GM23248 (cell line): ENCODE measurements at places on chromosomes 12 and 14. TPM values are rescaled to one million over a fixed set of nuclear protein-coding genes. Genes with fewer than 3 reads are reported as not detected.

- no peak for DNase-seq
Measured at GRCh38 chr14:100261621-100262020, 22.7 kb downstream of the YY1 start.

DNA sequence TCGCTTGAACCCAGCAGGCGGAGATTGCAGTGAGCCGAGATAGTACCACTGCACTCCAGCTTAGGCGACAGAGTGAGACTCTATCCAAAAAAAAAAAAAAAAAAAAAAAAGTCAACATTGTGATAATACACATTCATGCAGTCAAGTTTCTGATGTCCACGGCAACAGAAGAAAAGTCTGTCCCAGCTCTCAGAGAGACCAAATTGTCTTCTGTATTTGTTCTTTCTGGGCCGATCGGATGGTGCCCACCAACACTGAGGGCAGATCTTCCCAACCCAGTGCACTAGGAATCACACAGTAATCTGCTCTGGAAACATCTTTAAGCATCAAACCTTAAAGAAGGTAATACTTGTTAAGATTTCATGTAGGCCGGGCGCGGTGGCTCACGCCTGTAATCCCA lies 31.6 kb downstream of the EAPP start:
- DNase-seq = no peak

Gene GLIPR1
- total RNA-seq = 272 and 303 TPM in 2 replicates

Gene KLRD1
- total RNA-seq = 0.11 and 0.13 TPM in 2 replicates

Gene VPS29
- 61.2 and 72.3 TPM in 2 replicates for total RNA-seq

DNA sequence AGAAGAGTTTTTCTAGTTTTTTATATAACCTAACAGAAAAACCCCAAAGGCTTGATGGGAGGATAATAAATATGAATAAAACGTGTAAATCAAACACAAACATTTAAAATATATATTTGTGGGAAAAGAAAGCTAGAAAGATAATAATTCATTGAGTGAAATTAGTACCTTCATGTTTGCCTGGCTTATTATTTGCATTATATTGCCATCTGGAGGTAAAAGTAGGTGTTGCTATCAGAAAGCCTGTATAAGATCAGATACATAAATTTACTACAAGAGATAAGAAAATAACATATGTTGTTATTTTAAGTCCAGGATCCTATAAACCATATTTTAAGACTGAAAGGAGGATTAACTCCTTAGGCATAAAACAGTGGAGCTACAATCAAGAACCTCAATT lies 77.7 kb downstream of the NTS start:
- DNase-seq = peak; percentile 18

DNA sequence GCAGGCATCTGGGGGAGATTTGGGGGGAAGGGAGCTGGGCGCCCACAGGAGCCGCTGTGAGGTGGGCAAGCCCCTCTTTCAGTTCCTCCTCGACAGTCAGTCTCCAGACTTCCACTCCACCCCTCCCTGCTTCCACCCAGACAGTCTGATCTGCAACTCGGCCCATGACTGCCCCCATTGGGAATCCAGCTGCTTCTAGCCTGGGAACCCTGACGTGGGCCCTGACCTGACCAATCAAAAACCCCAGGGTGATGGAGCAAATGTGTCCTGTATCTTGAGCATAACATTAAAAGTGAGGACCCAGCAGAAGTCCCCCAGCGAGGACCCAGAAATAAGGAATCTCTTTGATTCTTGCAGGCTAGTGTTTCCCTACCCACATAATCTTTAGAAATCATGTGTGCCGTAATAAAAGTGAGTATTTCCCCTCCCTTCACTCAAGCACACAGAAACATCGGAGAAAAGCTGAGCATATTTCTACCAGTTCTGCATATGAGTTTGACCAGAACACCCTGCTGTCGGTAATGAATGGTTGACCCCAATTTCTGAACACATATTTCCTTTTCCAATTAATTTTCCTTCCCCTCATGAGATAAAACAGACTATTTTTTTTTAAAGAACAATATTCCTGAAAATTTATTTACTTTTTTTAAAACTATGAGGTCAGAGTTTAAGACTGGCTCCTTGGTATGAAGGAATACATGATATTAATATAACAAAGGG lies 6.4 kb downstream of the SSH1 start:
- DNase-seq = peak; percentile 87

- no peak for DNase-seq
Measured at GRCh38 chr14:79783041-79783440, 428.3 kb downstream of the DIO2 start.

DNA sequence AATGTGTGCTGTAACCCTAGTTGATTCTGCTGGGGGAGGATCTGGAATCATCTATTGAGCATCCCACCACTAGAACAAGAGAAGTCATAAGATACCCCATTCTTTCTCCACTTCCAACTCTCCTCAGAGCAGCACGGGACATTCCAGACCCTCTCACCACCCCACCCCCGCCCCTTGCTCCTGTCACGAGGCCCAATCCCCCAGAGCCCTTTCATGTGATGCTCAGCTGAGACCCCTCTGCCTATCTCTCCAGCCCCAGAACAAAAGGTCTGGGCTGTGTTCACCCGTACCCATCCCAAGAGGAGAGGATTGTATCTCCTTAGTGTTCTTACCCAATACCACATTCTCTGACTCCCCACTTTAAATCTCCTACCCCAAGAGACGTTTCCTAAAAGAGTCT lies 602 bp downstream of the PMEL start:
- no peak for DNase-seq

Gene SOAT2
- total RNA-seq = not detected in 2 replicates

Gene SOX5
- not detected in 2 replicates for total RNA-seq

GRCh38 chr12:116299064-116299463 lies 21.6 kb upstream of the MED13L start:
- DNase-seq = no peak

Gene TRAF3
- total RNA-seq = 17.9 and 18.6 TPM in 2 replicates

DNA sequence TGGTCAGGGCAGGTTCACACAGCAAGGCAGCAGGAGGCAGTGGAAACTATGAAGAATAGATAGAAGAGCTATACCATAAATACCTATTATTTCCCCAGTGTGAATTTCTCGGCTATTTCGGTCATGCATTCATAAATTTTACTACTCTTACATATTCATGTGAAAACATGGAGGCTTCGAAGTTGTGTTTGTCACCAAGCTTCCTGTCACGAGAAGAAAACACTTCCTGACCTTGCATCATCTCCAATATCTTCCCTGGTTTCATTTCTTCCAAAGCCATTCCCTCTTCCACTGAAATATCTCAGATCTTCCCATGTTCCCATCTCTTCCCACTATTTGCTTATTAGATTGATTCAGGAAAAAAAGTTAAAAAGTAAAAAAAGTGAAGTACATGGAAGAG lies 80.4 kb downstream of the CPNE8 start:
- no peak for DNase-seq

DNA sequence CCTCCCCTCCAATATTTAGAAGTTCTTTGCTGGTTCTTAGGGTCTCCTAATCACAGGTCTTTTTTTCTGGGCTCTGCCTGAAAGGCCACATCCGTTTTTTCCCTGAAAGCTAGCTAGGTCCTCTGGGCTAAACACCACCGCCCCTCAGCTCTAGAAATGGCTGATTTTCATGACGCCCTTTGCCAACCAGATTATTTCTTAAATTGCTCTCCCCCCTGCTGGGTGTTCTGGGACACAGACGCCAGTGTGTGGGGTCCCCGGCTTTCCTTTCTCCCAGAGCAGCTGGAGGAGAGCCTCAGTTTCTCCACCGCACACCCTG lies 45.3 kb upstream of the ATP23 start:
- DNase-seq = peak; percentile 57

Gene MANSC1
- 2.5 and 12.2 TPM in 2 replicates for total RNA-seq

DNA sequence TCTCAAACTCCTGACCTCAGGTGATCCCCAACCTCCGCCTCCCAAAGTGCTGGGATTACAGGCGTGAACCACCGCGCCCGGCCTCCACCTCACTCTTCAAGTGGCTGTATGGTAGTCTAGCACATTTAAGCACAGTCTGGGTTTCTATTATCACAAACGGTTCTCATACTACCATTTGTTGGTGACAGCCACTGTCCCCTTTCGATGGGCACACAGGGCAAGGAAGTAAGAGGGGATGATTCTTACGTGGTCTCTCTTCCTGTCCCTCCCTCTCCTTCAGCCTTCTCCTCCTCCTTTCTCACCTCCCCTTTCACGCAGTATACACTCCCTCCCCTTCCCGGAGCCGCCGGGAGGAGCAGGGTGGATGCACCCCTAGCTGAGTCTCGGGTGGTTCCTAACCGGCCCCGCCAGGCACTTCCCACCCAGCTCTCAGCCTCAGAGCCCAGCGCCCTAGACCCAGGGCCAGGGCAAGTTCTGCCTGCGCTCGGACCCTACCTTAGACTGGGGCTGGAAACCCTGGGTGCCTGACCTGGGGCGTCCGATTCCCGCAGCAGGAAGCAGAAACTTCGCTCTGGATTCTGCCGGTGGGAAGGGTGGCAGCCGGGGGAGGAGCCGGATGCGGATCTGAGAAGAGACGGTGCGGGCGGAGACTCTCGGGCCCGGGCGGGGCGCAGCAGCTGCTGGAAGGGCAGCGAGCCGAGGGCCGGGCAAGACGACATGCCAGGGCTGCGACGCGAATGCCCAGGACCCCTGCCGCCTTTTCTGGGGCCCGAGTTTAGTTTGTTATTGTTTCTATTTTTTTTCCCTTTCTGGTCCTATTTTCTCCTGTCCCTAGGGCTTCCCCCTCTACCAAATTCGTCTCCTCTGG lies at the start of gene TEP1:
Gene TEP1 (minus strand): TSS at position 626 of the 868 bp plus-strand sequence. CDS start 5,062 bp downstream, outside the sequence.
- peak; percentile 96 for DNase-seq

GRCh38 chr12:69509308-69509736 lies 39.1 kb downstream of the FRS2 start:
- peak; percentile 64 for DNase-seq

DNA sequence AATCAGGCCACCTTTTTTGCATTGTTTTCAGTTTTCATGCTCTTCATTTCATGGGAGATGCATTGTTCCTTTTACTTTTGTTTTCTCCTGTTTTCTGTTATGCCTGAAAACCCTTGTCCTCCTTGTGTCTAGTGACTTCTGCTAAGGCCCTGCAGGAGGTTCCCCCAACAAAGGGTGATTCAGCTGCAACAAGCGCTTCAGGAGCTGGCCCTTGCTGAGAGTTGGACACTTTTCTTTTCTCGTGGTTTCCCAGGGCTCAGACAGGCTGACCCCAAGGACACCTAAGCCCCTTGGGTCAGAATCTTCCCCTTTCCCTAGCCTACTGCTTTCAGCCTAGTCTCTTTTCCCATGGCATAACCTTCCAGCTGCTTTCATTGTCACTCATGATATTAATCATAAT lies 98.9 kb downstream of the PLXNC1 start:
- DNase-seq = no peak

DNA sequence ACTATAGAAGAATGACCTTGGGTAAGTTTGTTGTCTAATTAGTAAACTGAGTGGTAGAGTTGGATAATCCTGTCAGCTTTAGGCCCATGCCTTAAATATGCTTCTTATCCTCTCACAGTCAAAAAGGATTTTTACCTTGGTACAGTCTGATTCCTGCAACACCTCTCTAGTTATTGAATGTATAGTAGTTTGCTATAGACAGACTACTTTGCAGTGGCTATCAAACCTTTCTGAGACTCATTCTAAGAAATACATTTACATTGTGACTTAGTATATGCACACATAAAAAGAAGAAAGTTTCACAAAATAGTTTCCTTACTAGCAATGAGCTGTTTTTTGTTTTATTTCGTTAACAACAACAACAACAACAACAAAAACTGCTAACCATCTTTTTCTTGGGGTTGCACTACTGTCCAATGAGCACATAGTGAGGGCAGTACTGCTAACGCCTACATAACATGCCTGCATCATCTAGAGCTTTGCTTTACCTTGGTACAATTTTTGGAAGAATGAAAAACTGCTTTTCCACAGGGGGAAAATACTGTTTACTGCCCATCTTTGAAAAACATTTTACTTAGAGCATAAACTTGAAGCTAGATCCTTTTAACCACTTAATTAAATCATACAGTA lies 28.5 kb downstream of the WNK1 start:
- DNase-seq = peak; percentile 32

Gene RTN1
- total RNA-seq = not detected in 2 replicates

DNA sequence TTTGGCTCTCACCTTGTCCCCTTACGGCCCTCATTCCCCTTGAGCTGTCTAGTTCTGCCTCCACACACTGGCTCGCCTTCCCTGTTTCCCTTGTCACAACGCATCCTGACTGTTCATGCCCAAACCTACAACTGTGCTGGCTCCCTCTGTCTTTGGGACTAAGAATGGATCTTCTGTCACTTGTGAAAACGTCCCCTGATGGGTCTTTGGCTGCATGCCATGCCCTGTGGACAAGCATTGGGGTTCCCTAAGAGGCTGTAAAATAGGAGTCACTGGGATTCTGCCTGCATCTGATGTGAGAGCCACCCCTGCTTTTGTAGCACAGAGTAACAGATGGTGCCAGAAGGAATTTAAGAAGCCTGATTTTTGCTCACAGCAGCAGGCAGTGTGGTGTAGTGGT lies 285.3 kb upstream of the CRY1 start:
- DNase-seq = no peak

GRCh38 chr14:76844223-76844622 lies 18.0 kb downstream of the LRRC74A start:
- DNase-seq = peak; percentile 65

- DNase-seq = no peak
Measured at GRCh38 chr14:56098021-56098420, 20.2 kb upstream of the PELI2 start.

DNA sequence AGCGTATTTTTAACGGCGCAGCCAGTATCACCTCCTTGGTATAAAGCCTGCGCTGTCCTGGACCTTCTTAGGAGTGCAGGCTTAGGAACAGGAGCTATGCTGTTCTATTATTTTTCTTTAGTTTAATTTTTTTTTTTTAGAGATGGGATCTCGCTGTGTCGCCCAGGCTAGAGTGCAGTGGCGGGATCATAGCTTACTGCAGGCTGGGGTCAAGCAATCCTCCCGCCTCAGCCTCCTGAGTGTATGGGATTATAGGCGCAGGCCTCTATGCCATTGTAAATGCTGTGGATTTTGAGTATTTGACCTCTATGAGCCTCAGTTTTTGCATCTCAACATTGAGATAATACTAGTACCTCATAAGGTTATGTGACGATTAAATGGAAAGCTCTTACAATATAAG lies 4.1 kb downstream of the OR10AD1 start:
- no peak for DNase-seq

Gene NOVA1
- under 0.01 and 0.32 TPM in 2 replicates for total RNA-seq

DNA sequence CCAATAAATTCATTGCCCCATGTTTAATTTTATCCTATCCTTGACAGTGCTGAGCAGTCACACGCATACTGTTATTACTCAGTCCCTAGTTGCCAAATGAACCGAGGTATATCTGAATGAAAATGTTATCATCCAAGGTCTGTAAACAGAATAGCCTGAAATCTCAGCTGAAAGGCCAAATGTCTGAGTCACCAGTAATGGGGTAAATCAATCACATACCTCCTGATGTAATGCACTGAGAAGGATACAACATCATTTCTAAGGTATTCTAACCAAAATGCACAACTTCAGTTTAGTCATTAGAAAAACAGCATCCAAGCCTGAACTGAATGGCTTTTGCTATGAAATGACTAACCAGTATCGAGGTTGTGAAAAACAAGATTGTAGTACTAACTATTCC lies 228.6 kb downstream of the DPF3 start:
- DNase-seq = peak; percentile 96

DNA sequence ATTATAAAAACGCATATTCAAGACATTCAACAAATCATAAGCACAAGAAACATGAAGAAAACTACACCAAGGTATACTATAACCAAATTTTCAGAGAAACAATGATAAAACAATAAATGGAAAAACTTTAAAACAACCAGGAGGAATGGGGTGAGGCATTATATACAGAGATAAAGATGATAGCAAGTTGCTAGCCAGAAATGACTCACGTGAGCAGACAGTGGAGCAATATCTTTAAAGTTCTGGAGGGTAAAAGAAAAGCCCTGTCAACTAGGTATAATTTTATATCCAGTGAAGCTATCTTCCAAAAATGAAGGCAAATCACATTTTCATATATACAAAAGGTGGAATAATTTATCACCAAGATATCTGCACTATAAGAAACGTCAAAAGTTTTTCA lies 97.8 kb upstream of the PCED1B start:
- DNase-seq = peak; percentile 54
